ENCODE measurements at places on chromosomes 1 and 21. TPM values are rescaled to one million over a fixed set of nuclear protein-coding genes. Genes with fewer than 3 reads are reported as not detected.
A peak's percentile ranks its signal among the peaks of the same experiment; 100 is the strongest.

The MPZ gene
- 21.9 TPM for total RNA-seq

DNA sequence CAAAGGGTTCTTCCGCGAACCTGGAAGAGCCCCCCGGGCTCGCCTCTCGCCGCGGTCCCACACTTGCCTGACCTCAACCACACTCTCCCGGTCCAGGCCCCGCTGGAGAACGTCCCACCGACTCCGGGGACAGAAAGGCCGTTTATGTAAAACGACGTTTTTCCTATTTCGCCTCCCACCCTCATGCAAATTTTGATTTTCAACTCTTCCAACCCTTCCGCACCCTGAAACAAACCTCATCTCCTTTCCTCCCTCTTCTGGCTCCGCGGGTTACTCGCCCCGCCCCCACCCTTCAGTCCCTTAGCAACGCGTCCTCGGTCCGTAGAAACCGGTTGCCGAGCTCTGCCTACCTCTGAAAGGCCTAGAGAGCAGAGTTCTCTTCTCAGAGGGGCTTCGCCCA lies at the start of gene C1orf141:
Gene C1orf141 (minus strand): TSS at position 276 of the 400 bp plus-strand sequence. CDS start 7,730 bp downstream, outside the sequence.
- peak; percentile 18 for DNase-seq

DNA sequence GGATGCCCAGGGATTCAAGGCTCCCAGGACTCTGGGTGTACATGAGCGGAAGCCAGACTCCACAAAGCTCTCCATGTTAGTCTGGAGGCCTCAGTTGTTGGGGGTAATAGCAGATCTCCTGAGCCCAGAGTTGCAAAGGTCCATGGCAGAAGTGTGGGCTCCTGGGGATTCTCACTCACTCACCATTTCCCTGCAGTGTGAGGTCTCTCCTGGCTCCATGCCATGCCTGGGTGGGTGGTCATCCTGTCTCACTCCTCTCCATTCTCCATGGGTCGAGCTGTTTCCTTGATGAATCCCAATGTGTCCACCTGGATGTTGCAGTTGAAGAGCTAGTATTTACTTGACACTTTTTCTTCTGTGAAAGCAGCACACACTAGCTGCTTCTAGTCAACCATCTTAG lies 156.8 kb upstream of the LRRC7 start:
- DNase-seq: no peak

GRCh38 chr1:229230893-229231753 lies 39.8 kb upstream of the RAB4A start:
- DNase-seq: no peak

DNA sequence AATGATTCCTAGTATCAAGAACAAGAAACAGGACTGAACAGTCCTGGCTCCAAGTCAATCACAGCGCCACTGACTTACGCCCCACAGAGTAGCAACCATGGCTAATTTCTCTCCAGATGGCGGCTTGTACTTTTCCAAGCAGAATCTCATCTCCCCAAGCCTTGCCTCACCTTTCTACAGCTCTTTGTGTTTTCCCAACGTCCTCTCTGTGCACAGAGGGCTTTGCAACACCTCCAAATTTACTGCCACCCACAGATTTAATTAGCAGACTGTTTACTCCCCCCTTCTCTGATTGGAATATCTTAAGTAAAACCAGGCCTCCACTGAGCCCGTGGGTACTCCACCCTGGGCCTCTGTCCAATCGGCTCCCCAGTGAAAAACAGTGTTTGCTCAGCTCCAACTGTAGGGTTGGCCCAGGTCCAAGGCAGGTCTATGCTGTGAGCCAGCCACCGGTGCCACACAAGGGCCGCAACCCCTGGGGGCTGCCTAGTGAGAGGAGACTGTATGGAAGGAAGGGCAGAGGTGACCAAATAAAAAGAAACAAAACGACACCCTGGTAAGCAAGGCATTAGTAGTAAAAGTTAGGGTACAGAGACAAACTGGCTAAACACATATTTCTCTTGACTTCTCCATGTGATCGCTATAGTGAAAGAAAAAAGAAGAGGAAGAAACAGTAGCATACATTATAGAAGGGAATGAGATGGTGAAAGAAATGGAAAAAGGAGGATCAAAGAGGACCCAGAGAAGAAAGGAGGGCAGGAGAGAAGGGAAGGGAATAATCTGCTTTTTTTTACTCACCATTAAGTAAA lies 128.4 kb upstream of the SOD1 start:
- DNase-seq: no peak

DNA sequence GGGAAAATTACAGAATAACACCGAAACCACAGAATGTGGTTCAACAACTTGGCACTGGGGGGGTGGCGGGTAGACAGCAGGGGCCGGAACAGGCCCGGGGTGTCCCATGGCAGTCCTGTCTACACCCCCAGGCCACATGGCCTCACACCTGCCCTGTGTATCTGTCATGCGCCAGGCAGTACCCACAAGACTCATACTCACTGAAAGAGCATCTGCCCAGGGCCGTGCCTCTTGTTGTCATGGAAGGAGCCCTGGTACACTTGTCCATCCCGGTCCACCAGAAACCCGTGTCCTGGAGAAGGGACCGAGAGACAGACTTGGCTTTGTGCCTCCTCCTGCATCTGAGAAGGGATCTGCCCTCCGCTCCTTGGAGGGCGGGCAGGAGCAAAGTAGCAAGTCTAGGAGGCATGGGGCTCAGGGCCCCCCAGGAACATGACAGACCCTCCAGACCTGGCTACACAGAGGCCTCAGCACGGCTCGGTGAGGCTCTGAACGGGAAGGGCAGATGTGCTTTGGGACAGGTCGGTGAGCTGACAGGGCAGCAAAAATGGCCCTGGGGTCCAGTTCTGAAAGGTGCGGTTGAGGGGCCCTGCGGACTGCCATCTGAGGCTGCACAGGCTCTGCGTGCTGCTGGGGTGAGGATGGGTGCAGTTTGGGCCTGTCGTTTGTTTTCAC lies 5.6 kb downstream of the MORN1 start:
- DNase-seq: no peak

The RNPC3 gene
- 13.2 TPM for total RNA-seq

DNA sequence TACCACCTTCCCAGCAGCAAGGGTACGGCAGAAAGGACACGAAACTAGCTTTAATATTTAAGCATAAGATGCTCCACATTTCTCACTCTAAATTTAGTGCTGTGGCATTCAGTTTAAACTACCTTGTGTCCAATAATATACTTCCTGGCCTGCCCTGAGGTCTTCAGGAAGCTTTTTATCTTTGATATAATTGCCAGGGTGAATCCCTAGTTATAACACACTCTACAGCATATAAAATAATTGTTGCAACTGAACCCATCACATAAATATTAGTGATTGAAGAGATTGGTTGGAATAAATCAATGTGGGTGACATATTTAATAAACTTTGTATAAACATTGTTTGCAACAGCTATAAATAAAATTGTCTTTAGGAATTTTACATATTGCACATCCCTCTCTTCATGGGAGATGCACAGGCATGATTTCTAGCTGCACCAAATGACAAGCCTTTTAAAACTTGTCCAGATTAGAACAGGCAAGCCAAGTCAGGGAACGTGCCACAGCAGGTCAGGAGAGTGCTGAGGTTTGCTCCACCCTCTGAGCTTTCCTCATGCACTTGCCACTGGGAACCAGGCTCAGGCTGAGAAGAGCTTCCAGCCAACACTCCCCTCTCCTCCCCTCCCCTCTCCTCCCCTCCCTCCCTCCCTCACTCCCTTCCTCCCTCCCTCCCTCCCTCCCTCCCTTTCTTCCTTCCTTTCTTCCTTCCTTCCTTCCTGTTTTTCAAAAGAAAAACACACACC lies 623.2 kb upstream of the PKN2 start:
- peak; percentile 8 for DNase-seq

The AKR1A1 gene
- total RNA-seq: 93.1 TPM

DNA sequence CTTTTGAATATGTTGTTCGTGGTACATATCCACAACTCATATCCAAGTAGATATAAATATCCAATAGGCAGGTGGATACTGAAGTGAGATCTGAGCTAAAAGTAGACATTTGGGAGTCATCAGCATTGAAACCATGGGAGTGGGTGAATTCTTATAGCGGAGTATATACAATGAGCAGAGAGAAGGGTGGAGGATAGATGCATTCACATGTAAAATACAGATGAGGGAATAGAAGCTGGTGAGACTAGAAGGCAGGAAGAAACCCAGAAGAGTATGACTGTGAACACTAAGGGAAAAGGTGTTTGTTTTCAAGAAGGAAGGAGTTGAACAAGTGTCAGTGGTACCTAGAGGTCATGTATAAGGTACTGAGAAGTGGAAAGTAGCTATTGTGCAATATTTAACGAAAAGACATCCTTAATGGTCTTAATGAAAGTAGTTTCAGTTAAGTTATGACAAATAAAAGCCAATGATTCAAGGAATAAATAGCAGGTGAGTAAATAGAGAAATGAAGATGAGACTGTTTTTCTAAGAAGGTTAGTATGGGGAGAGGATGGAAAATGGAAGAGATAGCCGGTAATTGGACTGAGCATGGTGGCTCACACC lies 181.6 kb upstream of the CACYBP start:
- DNase-seq: no peak

The SPRR3 gene
- total RNA-seq: not detected

The ARTN gene
- total RNA-seq: 0.49 TPM

DNA sequence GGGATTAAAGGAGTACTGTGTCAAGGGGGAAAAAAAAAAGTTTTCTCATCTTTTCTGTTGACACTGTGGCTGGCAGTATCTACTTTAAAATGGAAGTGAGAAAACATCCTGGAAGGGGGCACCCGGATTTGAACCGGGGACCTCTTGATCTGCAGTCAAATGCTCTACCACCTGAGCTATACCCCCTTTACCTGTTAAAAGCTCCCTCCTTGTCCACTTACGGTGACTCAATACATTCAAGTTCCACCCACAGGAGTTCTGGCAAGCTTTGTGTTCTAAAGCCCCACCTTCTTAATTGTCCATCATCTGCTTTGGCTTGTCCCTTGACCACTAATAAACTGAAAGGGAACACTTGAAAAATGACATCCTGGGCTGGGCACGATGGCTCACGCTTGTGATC lies 68.2 kb downstream of the FNBP1L start:
- DNase-seq: no peak

The KIRREL1 gene
- 26.2 TPM for total RNA-seq

DNA sequence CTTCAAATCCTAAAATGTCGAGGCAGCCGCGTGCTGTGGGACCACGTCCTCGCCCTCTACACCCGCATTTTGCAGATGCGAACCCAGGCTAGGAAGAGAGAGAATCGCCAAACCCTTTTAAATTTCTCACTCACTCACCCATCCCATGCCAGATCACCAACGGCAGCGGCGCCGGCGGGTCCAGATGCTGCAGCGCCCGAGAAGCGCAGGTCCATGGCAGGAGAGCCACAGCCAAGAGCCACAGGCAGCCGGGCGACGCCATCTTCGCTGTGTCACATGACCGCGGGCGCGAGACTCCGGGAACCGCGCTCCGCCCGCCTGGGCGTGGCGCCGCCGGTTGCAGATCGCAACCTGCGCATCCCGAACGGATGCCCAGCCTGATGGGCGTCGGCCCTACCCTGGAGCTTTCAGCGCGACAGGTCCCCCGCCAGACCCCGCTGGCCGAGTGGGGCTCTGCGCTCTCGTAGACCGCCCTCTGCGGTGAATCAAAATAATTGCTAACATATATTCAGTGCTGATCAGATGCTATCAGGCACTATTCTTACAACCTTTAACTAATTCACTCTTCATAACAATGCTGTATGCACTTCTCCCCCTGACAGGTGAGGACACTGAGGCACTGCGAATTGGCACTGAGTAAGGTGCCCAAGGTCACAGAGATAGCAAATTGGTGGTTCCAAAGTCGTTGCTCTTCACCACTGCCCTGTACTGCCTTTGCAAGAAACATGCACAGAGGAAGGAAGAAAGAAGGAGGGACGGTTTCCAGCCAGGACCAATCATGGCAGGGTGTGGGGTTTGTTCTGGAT lies at the start of gene PPT1:
Gene PPT1 (minus strand): TSS at position 276 of the 806 bp plus-strand sequence. CDS start 14 bp downstream, at position 262.
- peak; percentile 82 for DNase-seq

GRCh38 chr1:230849451-230850224 lies 18.7 kb downstream of the C1orf198 start:
- DNase-seq: peak; percentile 97

- no peak for DNase-seq
Measured at GRCh38 chr1:21335750-21336224, 45.5 kb upstream of the ECE1 start.

DNA sequence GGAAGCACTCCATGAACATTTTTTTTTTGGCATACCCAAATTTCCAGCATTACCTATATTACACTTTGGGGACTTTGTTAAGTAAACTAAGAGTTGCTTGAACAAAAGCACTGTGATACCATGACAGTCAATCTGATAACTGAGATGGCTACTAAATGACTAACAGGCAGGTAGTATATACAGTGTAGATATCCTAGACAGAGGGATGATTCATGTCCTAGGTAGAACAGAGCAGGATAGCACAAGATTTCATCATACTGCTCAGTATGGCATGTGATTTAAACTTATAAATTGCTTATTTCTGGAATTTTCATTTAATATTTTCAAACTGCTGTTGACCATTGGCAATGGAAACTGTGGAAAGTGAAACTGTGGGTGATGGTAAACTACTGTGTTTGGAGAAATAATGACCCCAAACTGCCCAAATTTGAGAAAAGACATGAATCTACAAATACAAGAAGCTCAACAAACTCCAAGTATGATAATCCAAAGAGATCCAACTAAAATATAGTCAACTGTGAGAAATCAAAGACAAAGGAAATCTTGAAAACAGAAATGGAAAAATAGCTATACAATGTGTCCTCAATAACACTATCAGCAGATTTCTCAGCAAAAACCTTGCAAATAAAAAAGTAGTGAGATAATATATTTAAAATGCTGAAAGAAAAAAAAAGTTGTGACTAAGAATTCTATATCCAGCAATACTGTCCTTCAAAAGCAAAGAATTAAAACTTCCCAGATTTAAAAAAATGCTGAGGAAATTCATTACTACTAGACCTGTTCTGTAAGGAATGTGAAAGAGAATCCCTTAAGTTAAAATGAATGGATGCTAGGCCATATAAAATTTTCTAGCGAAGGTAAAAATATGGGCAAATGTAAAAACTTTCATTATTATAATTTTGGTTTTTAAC lies 410.4 kb downstream of the DUSP10 start:
- no peak for DNase-seq

DNA sequence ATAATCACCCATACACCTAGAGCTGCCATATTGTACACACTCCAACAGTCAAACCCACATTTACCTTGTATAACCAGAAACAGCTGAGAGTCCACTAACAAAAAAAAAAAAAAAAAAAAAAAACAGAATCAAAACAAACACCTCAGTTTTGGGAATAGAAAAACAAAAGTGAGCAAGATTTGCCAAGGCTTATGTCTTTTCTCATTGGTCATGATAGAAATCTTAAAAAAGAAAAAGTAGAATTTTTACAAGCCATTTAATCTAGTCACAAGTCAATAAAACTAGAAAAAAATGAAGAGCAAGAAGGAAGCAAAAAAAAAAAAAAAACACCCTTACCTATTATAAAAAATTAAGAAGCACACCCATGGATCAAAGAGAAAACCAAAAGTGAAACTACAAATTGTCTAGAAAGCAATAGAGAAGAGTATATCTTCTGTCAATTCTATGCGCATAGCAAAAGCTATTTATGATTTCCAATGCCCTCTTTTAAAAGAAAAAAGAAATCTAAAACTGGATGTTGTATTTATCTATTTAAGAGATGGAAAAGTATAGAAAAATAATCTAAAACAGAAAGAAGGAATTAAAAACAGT lies 113.2 kb upstream of the GALNT2 start:
- no peak for DNase-seq

- DNase-seq: no peak
Measured at GRCh38 chr1:161885759-161886158, 119.6 kb downstream of the ATF6 start.

The FCGR1A gene
- total RNA-seq: 1.4 TPM

All from muscle of leg (tissue), 16 donors.